RWPE2 (cell line): ENCODE measurements at places on chromosomes 5 and 9.

DNA sequence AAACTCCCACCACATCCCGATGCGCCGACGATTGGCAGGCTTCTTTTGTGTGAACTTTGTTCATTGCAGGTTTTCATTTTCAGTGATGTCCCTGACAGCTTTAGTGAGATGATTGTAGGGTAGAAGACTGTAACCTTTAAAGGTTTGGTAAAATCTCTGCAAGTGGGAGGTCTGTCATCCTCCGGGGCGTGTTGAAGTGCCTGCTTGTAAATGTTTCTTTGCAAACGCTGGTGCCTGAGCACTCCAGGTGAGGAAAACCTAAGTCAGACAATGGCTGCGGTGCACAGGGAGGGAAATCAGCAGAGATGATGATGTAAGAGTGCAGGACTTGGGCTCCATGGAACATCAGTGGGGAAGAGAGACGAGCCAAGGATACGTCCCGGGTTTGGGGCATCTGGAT, 228.1 kb downstream of the DRD1 start:
- H3K4me1 ChIP-seq = peaks cover 3% of the 10 kb centered on the region
- no peaks in the 10 kb centered on the region for H3K27me3 ChIP-seq

DNA sequence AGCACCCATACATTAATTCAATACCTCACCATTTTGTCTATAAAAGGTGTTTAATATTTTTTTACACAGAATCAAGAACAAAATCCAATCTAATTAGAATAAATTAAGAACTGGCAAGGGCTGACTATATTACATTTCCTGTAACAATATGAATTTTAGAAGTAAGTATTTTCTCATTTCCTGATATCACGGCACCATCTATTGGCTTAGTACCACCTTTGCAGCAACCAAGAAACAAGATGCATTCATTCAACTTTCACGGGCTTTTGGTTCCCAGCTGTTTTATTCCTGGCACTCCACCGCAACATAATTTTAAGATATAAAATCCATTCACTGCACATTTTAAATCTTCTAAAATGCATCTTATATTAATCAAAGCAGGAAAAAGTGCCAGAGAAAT, 20.6 kb downstream of the PSMB7 start:
- peak overlapping the region; percentile 58 for H3K27ac ChIP-seq
- no peak overlapping the region for H3K4me3 ChIP-seq
- H3K27me3 ChIP-seq = no peaks in the 10 kb centered on the region
- peaks cover 38% of the 10 kb centered on the region for H3K4me1 ChIP-seq
- H3K36me3 ChIP-seq = peaks cover 46% of the 10 kb centered on the region

DNA sequence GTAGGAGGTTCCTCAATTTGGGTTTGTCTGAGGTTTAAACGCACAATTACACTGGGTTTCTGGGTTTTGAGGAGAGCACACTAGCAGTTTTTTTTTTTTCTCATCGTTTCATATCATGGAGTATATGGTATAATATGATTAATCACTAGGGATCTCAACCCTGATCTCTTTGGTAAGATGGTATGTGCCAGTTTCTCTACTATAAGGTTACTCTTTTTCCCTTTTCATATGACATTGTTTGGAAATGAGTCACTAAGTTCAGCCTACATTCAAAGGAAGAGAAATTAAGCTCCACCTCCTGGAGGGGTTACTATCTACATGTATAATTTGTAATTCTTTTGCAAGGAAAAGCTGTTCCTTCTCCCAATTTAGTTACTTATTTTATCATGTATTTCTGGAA, 35.2 kb downstream of the MTRR start:
- H3K27ac ChIP-seq = no peak overlapping the region
- H3K27me3 ChIP-seq = no peaks in the 10 kb centered on the region
- DNase-seq = no peak
- no peak overlapping the region for H3K4me3 ChIP-seq

GRCh38 chr9:127919253-127919815, 2.5 kb upstream of the ST6GALNAC4 start:
- H3K4me3 ChIP-seq = no peak overlapping the region
- peaks cover 4% of the 10 kb centered on the region; the same call in 1 of the 2 replicates for H3K36me3 ChIP-seq
- peak overlapping the region; percentile 73 for H3K27ac ChIP-seq

DNA sequence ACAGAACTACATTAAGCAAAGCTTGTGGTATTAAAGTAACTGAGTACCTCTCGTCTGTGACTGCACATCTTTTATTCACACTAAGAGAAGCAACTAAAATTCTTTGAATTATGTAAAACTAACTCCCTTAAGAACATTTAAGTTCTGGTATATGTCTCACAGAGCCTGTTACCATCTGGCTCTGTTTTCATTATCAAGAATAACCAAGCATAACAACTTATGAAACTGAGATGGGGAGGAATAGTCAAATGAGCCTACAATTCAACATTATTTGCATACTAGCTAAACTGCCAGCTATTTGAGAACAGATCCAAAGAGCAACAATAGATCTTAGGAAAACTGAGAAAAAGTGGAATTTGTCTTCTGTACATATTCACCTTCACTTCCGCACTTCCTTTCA, 25.3 kb upstream of the ISOC1 start:
- H3K4me1 ChIP-seq = peaks cover 4% of the 10 kb centered on the region
- H3K27me3 ChIP-seq = peaks cover 11% of the 10 kb centered on the region
- DNase-seq = no peak
- H3K36me3 ChIP-seq = no peaks in the 10 kb centered on the region
- no peak overlapping the region for H3K4me3 ChIP-seq
- H3K27ac ChIP-seq = no peak overlapping the region

GRCh38 chr5:137265457-137265856, 233.7 kb downstream of the SPOCK1 start:
- DNase-seq = no peak
- no peaks in the 10 kb centered on the region for H3K27me3 ChIP-seq
- no peaks in the 10 kb centered on the region for H3K36me3 ChIP-seq
- no peak overlapping the region for H3K27ac ChIP-seq

- no peak for DNase-seq
- peaks cover 9% of the 10 kb centered on the region for H3K4me1 ChIP-seq
Measured at GRCh38 chr5:151770383-151771258, 1.1 kb upstream of the G3BP1 start.

- peak overlapping the region; percentile 49 for H3K4me3 ChIP-seq
- H3K36me3 ChIP-seq = no peaks in the 10 kb centered on the region
- H3K27ac ChIP-seq = peak overlapping the region; percentile 42
- H3K27me3 ChIP-seq = no peaks in the 10 kb centered on the region
Measured at GRCh38 chr9:33676746-33677505, 118.4 kb upstream of the PRSS3 start.

DNA sequence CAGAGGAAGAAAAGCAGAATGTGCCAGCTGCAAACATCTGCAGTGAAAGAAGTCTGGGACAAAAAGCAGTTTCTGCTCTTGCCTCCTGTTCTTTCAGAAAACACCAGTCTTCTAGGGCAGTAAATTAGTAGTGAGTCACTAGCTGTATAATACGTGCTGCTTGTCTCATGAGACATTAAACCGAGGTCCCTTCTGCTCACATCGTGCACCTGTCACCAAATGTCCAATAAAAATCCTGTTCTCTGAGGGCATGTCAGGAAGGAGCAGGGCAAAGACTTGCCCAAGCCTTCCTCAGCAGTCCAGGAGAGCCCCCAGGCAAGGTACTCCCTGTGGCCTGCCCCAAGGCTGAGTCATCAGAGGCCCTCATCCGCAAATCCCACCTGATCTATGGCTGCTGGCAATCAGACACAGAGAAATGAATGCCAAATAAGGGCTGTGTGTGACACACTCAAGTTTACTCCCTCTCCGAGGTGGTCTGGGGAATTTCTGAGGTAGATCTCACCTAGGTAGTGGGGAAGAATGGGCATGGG, 255.3 kb upstream of the SMARCA2 start:
- H3K27me3 ChIP-seq = no peaks in the 10 kb centered on the region
- H3K36me3 ChIP-seq = no peaks in the 10 kb centered on the region
- DNase-seq = no peak
- H3K4me3 ChIP-seq = no peak overlapping the region
- no peaks in the 10 kb centered on the region for H3K4me1 ChIP-seq

- H3K36me3 ChIP-seq = peaks cover 68% of the 10 kb centered on the region
- H3K27me3 ChIP-seq = no peaks in the 10 kb centered on the region
- H3K27ac ChIP-seq = no peak overlapping the region
- no peak overlapping the region for H3K4me3 ChIP-seq
- peaks cover 24% of the 10 kb centered on the region for H3K4me1 ChIP-seq
Measured at GRCh38 chr5:172845154-172845553, 11.1 kb downstream of the ERGIC1 start.

- no peak for DNase-seq
- no peak overlapping the region for H3K4me3 ChIP-seq
- H3K27ac ChIP-seq = no peak overlapping the region
- peaks cover 11% of the 10 kb centered on the region for H3K4me1 ChIP-seq
Measured at GRCh38 chr9:89482056-89482851, 15.7 kb downstream of the SEMA4D start.

DNA sequence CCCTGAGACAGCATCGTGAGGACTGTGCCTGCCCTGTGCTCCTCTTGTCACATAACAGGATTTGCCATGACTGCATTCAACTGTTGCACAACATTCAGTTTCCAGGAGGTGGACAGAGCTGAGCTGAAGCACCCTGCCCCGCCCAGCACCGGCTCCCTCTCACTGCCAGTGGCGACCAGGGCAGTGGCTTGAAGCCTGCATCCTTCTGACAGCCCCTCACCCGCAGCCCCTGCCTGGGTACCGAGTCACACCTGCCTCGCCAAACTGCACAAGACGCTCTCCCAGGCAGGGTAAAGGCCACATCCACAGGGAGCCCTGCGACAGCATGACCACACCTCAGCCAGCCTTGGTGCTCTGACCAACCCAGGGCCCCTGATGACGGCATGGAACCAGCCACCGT, 59.9 kb upstream of the ZNF354A start:
- no peaks in the 10 kb centered on the region for H3K36me3 ChIP-seq
- H3K4me3 ChIP-seq = no peak overlapping the region
- no peak overlapping the region for H3K27ac ChIP-seq
- DNase-seq = peak; percentile 61
- no peaks in the 10 kb centered on the region for H3K27me3 ChIP-seq

DNA sequence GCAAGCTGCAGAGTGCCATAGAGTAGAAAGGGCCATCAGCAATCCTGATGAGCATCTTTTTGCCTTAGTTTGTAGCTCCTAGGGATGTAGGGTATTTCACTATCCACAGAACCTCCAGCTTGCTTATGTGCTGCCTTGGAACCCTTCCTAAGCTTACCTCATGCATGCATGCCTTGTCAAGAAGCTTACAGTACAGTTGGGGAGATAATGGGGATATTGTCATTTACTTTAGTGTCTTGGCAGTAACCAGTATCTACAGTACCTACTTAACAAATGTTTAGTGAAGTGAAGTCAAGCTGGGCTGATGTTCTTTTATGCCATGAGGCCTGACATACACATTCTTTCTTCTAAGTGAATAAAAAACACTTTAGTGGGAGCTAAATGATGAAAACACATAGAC, 164.6 kb upstream of the PPP1R2B start:
- H3K27ac ChIP-seq = no peak overlapping the region
- H3K27me3 ChIP-seq = peaks cover 16% of the 10 kb centered on the region
- no peaks in the 10 kb centered on the region for H3K4me1 ChIP-seq
- H3K4me3 ChIP-seq = no peak overlapping the region
- H3K36me3 ChIP-seq = no peaks in the 10 kb centered on the region

- DNase-seq = no peak
- no peak overlapping the region for H3K27ac ChIP-seq
- H3K4me3 ChIP-seq = no peak overlapping the region
- peaks cover 10% of the 10 kb centered on the region for H3K27me3 ChIP-seq
- H3K4me1 ChIP-seq = no peaks in the 10 kb centered on the region
Measured at GRCh38 chr5:56958595-56958994, 6.7 kb upstream of the MIER3 start.

DNA sequence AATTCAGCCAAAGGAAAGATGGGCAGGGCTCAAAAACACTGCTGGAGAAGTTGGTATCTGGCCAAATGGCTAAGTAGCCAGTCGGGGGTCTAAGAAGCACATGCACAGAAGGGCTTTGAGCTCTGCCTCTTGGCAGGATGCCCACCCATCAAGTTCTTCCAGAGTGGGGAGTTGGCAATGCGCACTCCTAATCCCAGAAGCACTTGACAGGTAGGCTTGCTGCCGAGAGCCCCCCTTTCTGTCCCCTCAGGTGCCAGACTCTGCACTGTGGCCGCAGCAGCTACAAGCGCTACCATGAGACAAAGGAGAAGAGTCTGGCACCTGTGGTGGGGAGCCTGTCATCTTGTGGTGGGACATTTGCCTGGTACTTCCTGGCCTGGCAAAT, 252.9 kb upstream of the SLC24A2 start:
- no peaks in the 10 kb centered on the region for H3K27me3 ChIP-seq
- H3K4me1 ChIP-seq = no peaks in the 10 kb centered on the region
- no peak overlapping the region for H3K4me3 ChIP-seq
- no peak overlapping the region for H3K27ac ChIP-seq
- H3K36me3 ChIP-seq = no peaks in the 10 kb centered on the region

GRCh38 chr5:94832685-94833084, 214.2 kb downstream of the SLF1 start:
- H3K27me3 ChIP-seq = no peaks in the 10 kb centered on the region
- no peaks in the 10 kb centered on the region for H3K4me1 ChIP-seq
- H3K4me3 ChIP-seq = no peak overlapping the region
- DNase-seq = no peak

- no peak overlapping the region for H3K27ac ChIP-seq
- H3K4me3 ChIP-seq = no peak overlapping the region
- no peaks in the 10 kb centered on the region for H3K27me3 ChIP-seq
- no peaks in the 10 kb centered on the region for H3K36me3 ChIP-seq
- DNase-seq = no peak
Measured at GRCh38 chr5:13553896-13554295, 390.6 kb downstream of the DNAH5 start.

DNA sequence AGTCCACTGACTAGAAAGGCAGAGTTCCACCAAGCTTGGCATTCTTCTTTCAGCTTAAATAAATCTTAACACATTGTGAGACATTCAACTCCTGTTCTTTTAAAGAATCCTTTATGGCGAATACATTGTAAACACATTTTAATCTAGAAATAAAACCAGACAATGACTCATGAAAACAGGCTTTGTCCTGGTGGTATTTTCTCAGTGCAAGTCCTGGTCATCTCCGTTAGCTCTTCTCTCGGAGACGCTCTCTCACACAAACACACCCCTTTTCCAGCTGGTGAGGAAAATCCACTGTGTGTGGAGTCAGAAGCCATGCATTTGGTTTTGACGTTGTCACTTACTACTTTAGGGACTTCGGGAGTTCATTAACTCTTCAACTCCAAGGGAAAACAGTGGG, 140.4 kb downstream of the AUH start:
- H3K4me1 ChIP-seq = no peaks in the 10 kb centered on the region
- H3K4me3 ChIP-seq = no peak overlapping the region
- H3K36me3 ChIP-seq = no peaks in the 10 kb centered on the region

DNA sequence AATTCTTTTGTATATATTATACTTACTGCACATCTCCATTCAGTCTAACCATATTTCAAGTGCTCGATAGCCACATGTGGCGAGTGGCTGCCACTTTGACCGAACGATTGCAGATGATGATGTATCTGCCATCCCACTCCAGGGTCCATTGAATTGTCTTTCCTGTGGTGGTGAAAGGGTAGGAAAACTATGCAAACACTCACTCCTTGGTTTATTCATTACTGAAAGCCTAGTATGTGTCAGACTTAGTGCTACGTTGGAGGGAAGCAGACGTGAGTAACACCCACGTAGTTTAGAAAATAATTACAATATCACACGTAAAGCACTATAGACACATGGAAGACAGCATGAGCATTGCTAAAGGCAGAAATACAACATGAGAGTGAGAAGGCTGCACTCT, 353.7 kb downstream of the CSNK1G3 start:
- no peaks in the 10 kb centered on the region for H3K27me3 ChIP-seq
- H3K4me1 ChIP-seq = no peaks in the 10 kb centered on the region
- H3K36me3 ChIP-seq = no peaks in the 10 kb centered on the region
- DNase-seq = no peak

- H3K27ac ChIP-seq = peak overlapping the region; percentile 87
- H3K27me3 ChIP-seq = no peaks in the 10 kb centered on the region
- peaks cover 16% of the 10 kb centered on the region for H3K36me3 ChIP-seq
- H3K4me1 ChIP-seq = peaks cover 35% of the 10 kb centered on the region
- H3K4me3 ChIP-seq = no peak overlapping the region
Measured at GRCh38 chr5:168302785-168303184, 11.3 kb downstream of the WWC1 start.
